ENCODE measurements at places on chromosomes 12 and 14. TPM values are rescaled to one million over a fixed set of nuclear protein-coding genes. Genes with fewer than 3 reads are reported as not detected.

Gene IL31
- 3.4 TPM for total RNA-seq

Gene ADAMTS20
- not detected for total RNA-seq

Gene CNTN1
- total RNA-seq = not detected

Gene PTGES3
- 432 TPM for total RNA-seq

Gene KLRC2
- 7.5 TPM for total RNA-seq

Gene IL26
- 0.50 TPM for total RNA-seq

Gene EPS8
- total RNA-seq = 1.2 TPM

All from activated CD8-positive, alpha-beta memory T cell treated with anti-CD3 and anti-CD28 coated beads for 36 hours (primary cell).